IPS DF 19.7 (cell line): ENCODE measurements at places on chromosomes 5 and 9.

- DNase-seq: no peak
These were observed 6.9 kb downstream of the NKD2 start for GRCh38 chr5:1015507-1015906.

DNA sequence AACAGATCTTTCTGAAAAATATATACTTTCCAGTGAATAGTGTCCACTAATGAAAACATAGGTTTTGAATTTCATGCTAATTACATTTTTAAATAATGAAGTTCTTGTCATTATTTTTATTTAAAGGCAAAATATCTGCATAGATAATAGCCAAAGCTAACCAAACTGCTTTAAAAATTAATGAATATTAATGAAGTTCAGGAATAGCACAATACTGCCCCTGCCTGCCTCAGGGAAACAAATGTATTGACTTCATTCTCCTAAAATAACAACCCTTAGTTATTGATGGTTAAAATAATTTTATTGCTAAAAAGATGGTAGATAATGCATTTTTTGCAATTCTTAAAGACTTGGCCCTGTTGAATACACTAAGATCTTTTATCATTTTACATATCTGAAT, 103.6 kb upstream of the SSBP2 start:
- no peak for DNase-seq

- DNase-seq: no peak
These were observed 26.9 kb upstream of the BARHL1 start for GRCh38 chr9:132555528-132555927.

- no peak for DNase-seq
These were observed 174.5 kb upstream of the MAP1B start for GRCh38 chr5:71932655-71933338.

DNA sequence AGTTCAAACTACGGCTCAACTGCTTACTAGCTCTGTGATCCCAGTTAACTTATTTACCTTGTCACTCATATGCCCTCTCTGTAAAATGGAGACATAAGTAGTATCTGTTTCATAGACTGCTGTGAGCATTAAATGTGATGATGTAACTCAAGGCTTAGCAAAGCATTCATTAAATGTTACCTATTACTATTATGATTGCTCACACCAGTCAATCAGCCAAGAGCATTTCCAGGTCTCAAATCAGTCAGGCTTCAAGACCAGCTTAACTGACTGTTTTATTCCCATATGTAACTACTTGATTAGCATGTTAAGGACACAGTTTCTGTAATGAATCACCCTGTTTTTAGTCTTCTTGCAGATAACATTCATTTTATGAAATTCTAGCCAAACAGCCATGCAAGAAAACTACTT, 413.3 kb downstream of the MLLT3 start:
- no peak for DNase-seq

DNA sequence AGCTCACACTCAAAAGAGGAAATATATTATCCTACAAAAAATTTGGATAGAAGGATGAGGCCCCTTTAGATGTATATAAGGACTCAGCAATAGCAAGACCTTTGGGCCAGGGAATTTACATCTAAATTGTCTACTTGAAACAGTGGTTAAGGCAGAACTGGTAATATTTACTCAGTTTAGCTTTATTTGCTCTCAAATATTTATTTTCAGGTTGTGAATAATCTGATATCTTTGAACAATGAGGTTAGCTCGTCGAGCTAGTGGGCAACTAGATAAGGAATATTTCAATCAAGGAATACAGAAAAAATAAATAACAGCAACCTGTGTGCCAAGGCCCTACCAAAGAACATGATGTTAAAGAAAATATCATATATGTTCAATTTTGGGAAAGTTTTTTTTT, 966.3 kb downstream of the DTWD2 start:
- no peak for DNase-seq

- DNase-seq: no peak
These were observed 443.5 kb downstream of the PLK2 start for GRCh38 chr5:58016358-58016757.

- DNase-seq: no peak
These were observed 214.9 kb upstream of the EFNA5 start for GRCh38 chr5:107885601-107886000.

DNA sequence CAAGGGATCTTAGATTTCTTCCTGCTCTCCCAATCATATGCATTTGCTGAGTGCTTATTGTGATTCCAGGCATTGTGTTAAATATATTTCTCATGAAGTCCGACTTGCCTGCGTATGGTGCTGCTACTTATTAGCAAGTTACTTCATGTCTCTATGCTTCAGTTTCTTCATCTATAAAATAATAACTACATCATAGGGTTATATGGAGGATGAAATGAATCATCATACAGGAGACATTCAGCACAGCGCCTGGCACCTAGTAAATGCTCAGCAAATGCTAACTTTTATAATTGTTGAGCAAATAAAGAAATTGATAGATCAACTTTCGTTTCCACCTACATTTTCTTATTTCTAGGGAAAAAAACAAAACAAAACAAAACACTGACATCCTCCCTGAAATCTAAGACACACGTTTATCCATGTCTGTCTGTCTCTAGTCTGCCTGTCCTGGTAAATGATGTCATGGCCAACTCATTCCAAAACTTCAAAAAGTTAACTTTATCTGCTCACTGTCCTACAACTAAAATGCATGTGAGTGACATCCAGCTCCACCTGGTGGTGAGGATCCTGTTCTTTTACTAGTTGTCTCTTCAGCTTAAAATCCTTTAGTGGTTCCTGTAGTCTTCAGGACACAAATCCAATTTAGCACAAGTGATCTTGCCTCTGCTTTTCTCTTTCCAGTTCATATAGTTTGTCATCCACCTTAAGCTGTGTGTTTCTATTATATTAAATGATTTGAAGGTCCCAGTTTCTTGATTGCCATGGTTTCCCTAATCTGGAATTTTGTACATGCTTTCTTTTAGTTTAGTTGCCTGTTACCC, 27.7 kb downstream of the PPP3R2 start:
- no peak for DNase-seq

- no peak for DNase-seq
These were observed 71.5 kb downstream of the FCHO2 start for GRCh38 chr5:73027361-73027760.

DNA sequence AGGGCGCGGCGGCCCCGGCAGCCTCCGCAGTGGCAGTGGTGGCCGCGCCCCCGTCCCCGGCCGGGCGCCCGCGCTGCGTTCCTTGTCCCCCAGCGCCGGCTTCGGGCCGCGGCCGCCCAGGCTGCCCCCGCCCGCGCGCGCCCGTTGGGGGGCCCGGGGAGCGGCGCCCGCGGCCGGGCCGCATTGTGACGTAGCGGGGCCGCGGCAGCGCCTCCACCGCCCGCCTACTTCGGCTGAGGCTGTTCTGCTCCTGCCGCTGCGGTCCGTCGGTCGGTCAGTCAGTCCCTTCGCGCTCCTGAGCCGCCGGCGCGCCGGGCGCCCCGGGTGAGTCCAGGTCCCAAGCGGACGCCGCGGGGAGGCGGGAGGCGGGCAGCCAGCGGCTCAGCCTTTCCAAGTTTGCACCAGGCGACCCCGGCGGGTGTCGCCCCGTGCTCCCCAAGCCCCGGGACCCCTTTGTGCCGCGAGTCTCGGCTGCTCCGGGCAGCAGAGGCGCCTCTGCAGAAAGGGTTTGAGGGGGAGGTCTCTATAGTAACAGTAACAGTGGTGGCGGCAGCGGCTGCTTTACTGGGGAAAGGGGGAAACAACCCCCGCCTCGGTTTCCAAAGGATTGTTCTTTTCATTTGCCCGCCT, at the start of gene SNCAIP:
TSS of gene SNCAIP (plus strand) at position 277 of the 630 bp plus-strand sequence. CDS start 78,898 bp downstream, outside the sequence.
- no peak for DNase-seq

GRCh38 chr5:135467051-135467625, 15.0 kb upstream of the TIFAB start:
- no peak for DNase-seq

DNA sequence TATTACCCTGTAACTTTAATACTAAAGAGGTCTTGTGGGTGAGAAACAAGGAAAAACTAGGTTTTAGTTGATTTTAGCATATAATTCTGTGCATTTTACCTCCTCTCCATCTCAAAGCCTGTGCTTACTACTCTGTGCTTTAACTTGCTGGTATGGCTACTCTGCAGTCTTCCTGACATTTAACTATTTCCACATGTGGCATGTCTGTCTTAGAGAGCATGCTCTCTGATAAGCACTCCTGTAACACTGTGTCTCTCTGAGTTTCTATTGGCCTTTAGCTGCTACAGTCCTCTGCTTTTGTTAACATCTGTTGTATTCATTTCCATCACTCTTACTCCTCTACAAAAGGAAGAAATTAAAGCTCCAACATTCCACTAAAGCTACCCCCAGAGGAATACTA, 418.3 kb downstream of the RAB3C start:
- DNase-seq: no peak

GRCh38 chr9:70428781-70429180, 14.3 kb upstream of the KLF9 start:
- DNase-seq: no peak

- no peak for DNase-seq
These were observed 57.5 kb upstream of the EPB41L4B start for GRCh38 chr9:109378316-109378715.

GRCh38 chr9:13607481-13608441, 328.3 kb upstream of the MPDZ start:
- no peak for DNase-seq

DNA sequence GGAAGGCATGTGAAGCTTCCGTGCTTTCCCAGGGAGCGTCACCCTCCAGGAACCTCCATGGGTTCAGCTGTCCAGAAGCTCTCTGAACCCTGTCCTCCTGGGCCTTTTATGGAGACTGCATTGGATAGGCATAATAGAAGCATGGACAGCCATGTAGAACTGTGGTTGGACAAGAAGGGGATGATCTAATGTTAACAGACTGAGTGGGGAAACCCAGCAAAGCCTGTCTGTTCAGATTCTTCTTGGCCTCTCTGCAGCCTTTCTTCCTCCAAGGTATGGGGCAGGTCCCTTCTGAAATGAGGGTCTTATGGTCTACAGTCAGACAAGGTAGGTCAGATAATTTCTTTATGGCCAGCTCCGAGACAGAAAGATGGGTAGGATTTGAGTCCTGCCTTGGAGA, 59.1 kb upstream of the CTNNA1 start:
- DNase-seq: no peak

DNA sequence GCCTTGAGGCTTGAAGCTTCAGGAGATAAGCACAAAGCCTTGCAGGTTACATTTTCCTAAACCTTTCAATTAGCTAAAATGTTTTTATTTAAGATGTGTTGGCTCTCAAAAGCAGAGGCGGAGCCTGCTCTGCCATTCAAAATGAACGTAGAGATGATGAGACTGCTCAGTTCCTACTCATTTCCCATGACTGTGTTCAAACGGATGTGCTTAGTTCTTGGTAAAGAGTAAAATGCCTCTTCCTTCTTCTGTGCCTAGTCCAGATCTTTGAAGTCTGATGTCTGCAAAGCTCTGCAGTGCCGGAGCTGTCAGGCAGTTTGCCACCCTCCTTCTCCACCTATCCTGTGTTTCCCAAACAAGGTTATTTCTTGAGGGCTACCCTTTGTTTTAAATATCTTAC, 46.3 kb upstream of the ADAMTSL1 start:
- no peak for DNase-seq

GRCh38 chr5:38319491-38319890, 61.1 kb downstream of the EGFLAM start:
- DNase-seq: no peak
